ENCODE measurements at places on chromosomes 13 and 19.

GRCh38 chr13:40657307-40657706 lies 9.1 kb downstream of the FOXO1 start:
- no peak for DNase-seq

- no peak for DNase-seq
These were observed 56.2 kb upstream of the USPL1 start for GRCh38 chr13:30561511-30561910.

DNA sequence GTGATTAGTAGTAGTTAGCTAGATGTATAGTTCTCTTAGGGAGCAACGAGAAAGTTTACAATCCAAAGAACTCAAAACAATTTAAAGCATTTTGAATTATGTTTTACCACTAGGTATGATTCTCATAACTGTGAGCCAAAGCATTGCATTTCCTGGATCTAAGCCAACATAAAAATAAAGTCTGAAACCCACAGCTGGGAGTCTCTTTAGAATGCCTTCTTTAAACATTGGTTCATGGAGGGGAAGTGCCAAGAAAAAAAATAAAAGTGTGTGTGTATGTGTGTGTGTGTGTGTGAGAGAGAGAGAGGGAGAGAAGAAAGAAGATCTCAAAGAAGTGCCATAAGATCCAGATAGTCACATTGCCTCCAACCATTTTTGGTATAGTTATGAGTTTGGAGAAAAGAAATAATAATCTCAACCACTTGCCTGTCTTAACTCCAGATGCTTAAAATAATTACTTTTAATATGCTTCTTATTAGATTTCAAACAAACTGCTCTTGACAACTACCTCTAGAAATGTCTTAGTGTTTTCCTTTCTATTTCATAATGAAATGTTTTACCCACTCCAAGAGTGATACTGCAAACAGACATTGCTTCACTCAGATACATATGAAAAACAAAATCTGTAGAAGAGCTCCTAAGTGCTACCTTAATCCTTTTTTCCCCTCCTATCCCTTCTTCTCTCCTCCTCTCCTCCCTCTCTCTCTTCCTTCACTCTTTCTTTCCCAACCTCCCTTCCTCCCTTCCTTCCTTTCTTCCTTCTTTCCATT lies 554.1 kb downstream of the KCTD12 start:
- DNase-seq, result no peak

GRCh38 chr13:36530050-36530789 lies 97.9 kb downstream of the CCNA1 start:
- DNase-seq, result no peak

DNA sequence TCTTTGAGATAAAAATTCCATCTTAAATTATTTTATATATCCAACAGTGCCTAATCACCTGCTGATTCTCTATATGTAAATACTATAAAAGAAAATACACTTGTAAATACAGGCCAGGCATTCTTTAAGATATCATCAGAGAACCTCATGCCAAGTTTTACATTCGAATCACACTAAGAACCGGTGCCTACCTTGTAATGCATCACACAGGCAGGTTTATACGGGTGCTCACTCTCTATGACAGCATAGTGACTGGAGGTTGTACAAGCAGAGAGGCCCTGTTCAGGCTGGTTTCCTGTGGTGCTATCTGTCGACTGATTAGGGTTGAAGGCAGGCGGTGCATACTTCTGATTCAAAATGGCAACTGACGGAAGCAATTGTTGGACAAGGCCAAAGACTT lies 141.3 kb upstream of the FBXL3 start:
- DNase-seq, result no peak

- no peak for DNase-seq
These were observed 77.5 kb upstream of the MIR17HG start for GRCh38 chr13:91270031-91270430.

- no peak for DNase-seq
These were observed 25.0 kb downstream of the ERCC5 start for GRCh38 chr13:102870677-102871415.

Data from forelimb muscle (tissue), 1 donor.